Endothelial cell (in vitro differentiated cells): ENCODE measurements at places on chromosomes 3 and 15.

- peak overlapping the region; percentile 70 for H3K4me3 ChIP-seq
- H3K27me3 ChIP-seq, result peaks cover 12% of the 10 kb centered on the region
- no peak for DNase-seq
- peak overlapping the region; percentile 23 for H3K27ac ChIP-seq
- H3K36me3 ChIP-seq, result peaks cover 37% of the 10 kb centered on the region
- H3K4me1 ChIP-seq, result peaks cover 43% of the 10 kb centered on the region
Measured at GRCh38 chr3:183537295-183537730, 18.2 kb downstream of the KLHL6 start.

DNA sequence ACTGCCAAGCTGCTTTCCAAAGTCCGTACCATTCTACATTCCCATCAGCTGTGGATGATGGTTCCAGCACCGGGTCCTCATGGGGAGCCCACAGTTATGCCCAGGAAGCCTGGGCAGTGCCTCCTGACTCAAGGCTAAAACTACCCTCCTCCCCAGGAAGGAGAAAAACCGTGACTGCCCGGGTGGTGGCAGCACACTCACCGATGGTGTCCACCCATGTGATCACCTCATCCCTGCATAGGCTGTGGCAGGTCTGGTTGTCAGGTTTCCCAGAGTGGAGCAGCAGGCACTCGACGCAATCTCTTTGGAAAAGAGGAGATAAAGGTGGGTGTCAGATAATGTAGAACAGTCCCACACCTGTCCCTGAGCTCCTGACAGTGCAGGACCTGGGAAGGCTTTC is 38.6 kb downstream of the UMPS start:
- H3K27ac ChIP-seq, result no peak overlapping the region
- no peaks in the 10 kb centered on the region for H3K27me3 ChIP-seq
- DNase-seq, result peak; percentile 42
- no peak overlapping the region for H3K4me3 ChIP-seq

DNA sequence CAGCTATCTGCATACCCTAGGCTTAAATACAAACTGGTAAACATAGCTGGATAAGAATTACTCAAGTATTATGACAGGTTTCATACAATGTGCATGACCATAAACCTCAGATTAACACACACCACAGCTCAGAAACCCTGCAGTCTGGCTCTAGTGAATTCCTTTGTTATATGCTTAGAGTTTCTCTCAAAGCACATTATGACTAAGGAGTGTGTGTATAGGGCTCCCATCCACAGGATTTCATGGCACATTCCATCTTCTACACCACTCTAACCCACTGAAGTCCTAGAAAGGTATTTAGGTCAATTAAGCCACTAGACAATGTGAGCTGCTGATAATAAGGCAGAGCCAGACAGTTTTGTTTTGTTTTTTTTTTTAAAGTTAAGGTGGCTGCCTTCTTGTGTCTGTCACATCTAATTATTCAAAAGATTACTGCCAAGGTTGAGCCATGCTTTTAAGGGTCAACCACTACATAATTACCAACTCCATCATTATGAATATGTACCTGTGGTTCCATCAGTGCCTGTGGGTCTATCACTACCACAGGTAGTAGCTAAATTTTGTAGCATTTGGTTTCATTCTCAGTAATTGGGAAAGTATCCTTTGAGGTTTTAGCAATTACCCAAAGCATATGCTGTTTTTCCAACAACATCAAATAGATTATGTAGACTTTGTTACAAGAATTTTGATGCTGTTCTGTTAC is 107.0 kb downstream of the ALCAM start:
- no peak overlapping the region for H3K4me3 ChIP-seq
- peaks cover 13% of the 10 kb centered on the region for H3K4me1 ChIP-seq
- no peak overlapping the region for H3K27ac ChIP-seq
- DNase-seq, result no peak

- peaks cover 4% of the 10 kb centered on the region for H3K27me3 ChIP-seq
- peaks cover 5% of the 10 kb centered on the region for H3K4me1 ChIP-seq
- no peak overlapping the region for H3K27ac ChIP-seq
- no peak overlapping the region for H3K4me3 ChIP-seq
- peaks cover 33% of the 10 kb centered on the region for H3K36me3 ChIP-seq
Measured at GRCh38 chr15:89623165-89623564, 32.1 kb downstream of the KIF7 start.

- H3K27me3 ChIP-seq, result peaks cover 5% of the 10 kb centered on the region
- peak; percentile 74 for DNase-seq
- no peaks in the 10 kb centered on the region for H3K36me3 ChIP-seq
- no peak overlapping the region for H3K4me3 ChIP-seq
- peaks cover 37% of the 10 kb centered on the region for H3K4me1 ChIP-seq
Measured at GRCh38 chr3:49839193-49839809, 17.1 kb downstream of the TRAIP start.

DNA sequence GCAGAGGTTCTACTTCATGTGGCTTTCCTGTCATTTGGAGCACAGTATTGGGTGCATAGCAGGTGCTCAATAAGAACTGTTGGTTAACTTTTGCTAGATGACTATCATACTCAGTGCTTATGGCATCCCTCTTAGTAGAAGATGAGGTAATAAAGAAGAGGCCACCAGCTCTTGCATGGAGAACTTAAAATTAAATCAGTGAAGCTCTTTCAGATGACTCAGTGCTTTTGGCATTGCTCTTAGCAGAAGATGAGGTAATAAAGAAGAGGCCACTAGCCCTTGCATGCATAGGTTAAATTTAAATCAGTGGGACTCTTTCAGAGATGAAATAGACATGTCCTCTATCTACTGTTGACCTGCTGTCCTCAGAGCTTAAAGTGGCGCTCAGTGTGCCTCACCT is 109.4 kb upstream of the FGF7 start:
- H3K4me1 ChIP-seq, result peaks cover 2% of the 10 kb centered on the region
- H3K4me3 ChIP-seq, result no peak overlapping the region
- peaks cover 7% of the 10 kb centered on the region for H3K36me3 ChIP-seq
- DNase-seq, result no peak
- no peak overlapping the region for H3K27ac ChIP-seq
- no peaks in the 10 kb centered on the region for H3K27me3 ChIP-seq

- peaks cover 19% of the 10 kb centered on the region for H3K36me3 ChIP-seq
- peaks cover 13% of the 10 kb centered on the region for H3K4me1 ChIP-seq
- H3K27ac ChIP-seq, result no peak overlapping the region
- H3K4me3 ChIP-seq, result no peak overlapping the region
- DNase-seq, result no peak
Measured at GRCh38 chr3:132638706-132639105, 20.9 kb downstream of the ACAD11 start.

GRCh38 chr3:121482660-121483059 is 63.1 kb downstream of the POLQ start:
- no peak for DNase-seq
- peaks cover 7% of the 10 kb centered on the region for H3K4me1 ChIP-seq
- peaks cover 1% of the 10 kb centered on the region for H3K27me3 ChIP-seq
- H3K36me3 ChIP-seq, result no peaks in the 10 kb centered on the region
- no peak overlapping the region for H3K4me3 ChIP-seq

GRCh38 chr15:30990036-30990435 is 1.4 kb downstream of the MTMR10 start:
- H3K36me3 ChIP-seq, result peaks cover 3% of the 10 kb centered on the region
- peak overlapping the region; percentile 92 for H3K27ac ChIP-seq
- peaks cover 2% of the 10 kb centered on the region for H3K27me3 ChIP-seq
- no peak for DNase-seq

DNA sequence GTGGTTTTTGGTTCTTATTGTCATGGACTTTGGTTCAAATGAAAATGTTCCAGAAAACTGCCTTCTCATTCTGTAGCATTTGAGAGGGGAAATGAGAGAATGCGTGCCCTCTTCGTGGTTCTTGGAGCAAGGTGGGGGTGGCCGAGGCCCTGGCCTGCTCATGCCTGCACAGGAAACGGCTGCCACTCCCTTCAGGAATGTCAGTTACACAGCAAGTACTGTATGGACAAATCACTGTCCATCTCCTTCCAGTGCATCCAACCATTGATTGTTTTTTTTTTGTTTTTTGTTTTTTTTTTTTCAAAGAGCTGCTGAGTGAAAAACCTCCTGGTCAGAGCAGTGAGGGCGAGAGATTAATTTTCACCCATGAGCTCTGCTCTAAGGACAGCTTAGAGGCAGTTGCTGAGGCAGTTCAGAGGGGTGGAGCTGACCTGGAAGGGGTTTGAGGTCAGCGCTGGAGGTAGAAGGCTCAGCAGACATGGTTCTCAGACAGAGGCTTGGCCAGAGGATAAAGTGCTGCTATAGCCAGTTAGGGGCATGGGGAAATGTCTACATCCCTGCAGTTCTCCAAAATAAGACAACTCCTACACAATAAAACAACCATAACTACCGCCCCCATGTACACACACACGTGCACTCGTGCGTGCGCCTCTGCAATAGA is 20.2 kb upstream of the KIF23 start:
- no peak overlapping the region for H3K4me3 ChIP-seq
- H3K27me3 ChIP-seq, result peaks cover 5% of the 10 kb centered on the region
- H3K27ac ChIP-seq, result no peak overlapping the region
- DNase-seq, result no peak
- no peaks in the 10 kb centered on the region for H3K4me1 ChIP-seq
- H3K36me3 ChIP-seq, result peaks cover 4% of the 10 kb centered on the region

GRCh38 chr15:83983634-83984458 is 251.7 kb upstream of the GOLGA6L4 start:
- H3K4me1 ChIP-seq, result no peaks in the 10 kb centered on the region
- H3K27ac ChIP-seq, result no peak overlapping the region

DNA sequence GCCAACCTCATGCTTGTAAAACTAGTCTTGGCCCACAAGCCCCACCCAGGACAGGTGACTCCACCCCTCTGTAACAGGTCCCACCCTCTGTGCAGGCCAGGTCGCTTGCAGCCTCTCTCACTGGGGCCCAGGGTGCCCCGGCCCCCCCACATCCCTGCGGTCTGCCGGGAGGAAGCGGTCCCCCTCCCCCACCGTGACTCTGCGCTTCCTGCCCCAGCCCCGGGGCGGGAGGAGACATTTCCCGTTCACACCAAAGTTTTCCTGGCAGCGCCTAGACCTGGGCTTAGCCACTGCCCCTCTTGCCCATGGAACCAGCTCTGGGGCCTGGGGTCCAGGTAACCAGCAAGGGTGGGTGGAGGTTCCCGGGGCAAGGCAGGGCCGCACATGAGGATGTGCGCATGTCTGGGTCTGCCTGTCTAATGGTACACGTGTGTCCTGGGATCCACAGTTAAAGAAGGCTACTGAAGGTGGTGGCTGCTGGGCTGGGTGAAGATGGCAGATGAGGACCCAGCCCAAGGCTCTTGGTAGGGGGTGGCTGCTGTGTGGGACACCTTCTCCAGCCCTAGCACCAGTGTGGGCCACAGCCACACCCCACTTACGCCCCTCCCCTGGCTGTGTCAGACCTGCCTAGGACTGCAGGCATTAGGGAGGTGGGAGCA is 8.4 kb downstream of the NBEAL2 start:
- peaks cover 16% of the 10 kb centered on the region for H3K36me3 ChIP-seq
- peak overlapping the region; percentile 80 for H3K27ac ChIP-seq
- no peak overlapping the region for H3K4me3 ChIP-seq
- peaks cover 5% of the 10 kb centered on the region for H3K27me3 ChIP-seq
